Kasumi-1 (cell line): ENCODE measurements at places on chromosomes 4 and X.

DNA sequence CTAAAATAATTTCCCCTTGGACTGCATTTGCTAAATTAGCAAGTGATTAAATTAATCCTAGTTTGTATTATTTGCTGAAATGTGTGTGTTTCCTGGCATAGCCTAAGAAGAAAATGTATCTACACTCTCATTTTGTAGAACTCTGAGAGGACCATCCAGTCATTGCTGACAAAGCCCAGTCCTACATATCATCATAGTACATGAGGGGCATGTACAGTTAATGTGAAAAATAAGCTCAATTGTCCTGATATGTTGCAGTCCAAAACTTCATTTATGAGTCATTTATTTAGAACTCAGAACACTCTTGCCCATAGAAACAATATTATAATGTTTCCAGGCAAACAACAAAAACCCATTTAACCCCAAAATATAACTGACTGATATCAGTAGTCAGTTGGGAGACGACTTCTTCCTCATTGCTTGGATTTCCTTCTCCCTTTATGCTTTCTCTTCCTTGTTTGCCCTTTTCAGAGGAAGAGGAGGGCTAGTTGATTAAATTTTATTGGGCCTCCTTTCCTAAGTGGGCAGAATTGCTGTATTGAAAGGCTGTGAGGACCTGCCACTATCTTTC lies 26.9 kb upstream of the BBS12 start:
- DNase-seq = no peak

DNA sequence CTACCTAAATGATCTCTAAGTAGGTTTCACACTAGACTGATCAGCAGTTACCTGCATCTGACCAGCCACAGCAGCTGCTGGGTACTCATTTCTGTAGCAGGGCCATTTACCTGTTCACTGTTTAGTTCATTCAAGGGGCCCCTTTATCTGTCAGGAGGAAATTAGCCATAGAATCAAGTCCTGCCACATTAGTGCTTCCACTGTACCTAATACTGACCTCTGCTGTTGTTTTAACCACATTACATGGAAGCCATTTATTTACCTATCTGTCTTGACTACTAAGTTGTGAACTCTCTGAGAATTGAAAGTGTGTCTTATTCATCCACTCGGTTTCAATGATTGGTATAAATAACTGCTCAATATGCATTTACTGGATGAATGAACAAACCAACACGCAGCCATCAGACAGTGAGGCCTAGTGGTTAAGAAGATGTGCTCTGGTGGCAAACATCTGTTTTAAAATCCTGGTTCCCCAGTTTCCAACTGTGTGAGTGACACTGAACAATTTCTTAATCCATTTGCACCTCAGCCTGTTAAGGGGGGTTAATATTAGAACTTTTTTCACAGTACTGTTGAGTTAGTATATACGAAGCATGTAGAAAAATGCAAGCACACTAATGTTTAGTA lies 30.0 kb upstream of the ANXA5 start:
- peak; percentile 67 for DNase-seq

GRCh38 chrX:155086202-155086840 lies 15.0 kb downstream of the BRCC3 start:
- peak; percentile 3 for DNase-seq

GRCh38 chrX:125791787-125792186 lies 374.3 kb downstream of the DCAF12L2 start:
- DNase-seq = no peak

DNA sequence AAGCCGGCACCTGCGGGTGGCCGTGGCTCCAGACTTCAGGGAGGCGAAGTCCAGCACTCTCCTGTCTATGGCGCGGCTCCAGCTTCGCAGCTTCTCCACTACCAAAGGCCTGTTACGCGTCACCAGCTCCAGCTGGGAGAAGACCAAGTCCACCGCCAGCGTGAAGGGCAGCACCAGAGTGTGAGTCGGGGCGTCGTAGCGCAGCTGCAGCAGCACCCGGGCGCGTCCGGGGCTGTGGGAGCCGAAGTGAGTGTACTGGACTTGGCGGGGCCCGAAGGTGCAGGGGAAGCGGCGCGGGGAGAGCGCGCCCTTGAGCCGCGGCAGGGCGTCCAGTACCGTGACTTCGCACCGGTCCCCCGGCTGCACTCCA lies 444 bp downstream of the FREM3 start:
- peak; percentile 18 for DNase-seq

DNA sequence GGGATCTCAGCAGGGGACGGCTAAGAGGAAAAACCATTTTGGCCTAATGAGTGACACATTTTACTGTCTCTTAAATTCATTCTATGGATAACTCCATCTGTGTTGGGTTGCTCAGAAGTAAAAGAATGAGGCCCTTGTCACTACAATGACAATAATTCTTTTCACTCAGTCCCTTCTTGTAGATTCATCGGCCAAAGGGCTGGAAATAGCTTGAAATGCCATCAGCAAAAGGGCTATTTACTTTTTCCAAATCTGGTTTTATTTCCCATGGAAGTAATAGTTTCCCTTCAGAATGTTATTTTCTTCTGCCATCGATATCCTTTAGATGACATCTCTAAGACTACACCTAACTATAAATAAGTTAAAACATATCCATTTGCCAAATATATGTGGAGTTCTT lies 7.4 kb downstream of the MEPE start:
- DNase-seq = no peak

DNA sequence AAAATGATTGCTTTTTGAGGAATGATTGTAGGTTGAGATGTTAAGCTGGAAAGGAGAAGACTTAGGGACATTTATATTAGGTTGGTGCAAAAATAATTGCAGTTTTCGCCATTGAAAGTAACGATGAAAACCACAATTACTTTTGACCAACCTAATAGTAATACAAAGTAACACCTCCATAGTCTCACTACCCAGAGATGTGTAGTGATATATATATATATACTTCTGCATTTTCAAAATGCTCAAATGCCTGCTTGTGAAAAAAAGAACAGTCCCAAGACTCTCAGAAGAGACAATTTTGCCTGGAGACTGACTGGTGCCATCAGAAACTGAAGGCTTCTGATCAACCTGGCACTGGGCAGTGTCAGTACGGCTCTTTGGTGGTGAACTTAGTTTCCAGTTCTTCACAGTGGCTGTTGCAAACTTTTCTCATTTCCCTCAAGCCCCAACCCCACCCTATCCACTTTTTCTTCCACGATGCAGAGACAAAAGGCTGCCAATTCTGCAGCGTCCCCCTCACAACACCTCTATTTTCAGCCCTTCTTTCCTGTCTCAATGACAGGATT lies 35.1 kb upstream of the TAPT1 start:
- no peak for DNase-seq

GRCh38 chr4:155578726-155579370 lies 87.8 kb upstream of the GUCY1A1 start:
- no peak for DNase-seq

GRCh38 chrX:129642641-129643040 lies 12.1 kb downstream of the APLN start:
- DNase-seq = no peak

DNA sequence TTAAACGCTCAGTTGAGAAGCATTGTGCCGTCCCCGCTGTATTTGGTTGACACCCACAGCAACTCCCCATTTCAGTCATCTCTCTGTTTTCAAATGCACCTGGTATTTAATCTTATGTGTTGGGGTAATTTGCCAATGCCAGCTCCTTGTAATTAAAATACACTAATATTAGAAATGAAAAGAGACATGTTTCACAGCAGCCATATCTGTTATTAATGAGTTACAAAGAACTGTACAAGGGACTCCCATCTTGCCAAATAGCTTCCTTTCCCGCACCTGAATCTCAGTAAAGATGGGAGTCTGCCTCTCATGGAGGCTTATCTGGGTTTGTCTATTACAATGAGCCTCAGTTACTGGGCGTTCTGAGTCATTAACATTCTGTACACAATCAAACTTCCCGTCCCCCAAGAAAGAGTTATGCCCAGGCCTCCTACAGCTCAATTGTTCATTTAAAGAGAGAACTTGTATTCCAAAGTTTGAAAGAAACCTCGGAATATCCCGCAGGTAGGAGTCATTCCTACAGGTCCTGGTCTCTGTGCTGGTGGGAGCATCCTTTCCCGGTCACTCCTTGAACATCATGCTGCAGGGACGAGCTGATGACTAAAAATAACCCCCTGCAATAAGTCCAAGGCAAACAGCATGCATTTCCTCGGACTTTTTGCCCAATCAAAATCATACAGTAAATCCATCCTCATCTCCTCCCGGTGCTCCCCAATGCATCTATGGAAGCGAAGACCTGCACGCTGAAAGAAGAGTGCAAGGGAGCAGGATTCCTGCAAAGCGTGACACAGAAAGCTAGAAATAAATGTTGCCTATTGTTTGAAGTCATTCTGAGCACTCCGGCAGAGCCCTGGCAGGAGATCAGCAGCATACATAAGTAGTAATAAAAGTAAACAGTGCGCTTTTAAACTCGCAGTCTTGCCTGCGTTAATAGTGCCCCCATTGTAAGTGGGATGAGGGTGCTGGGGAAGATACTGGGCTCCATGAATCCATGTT lies 926 bp downstream of the NDP start:
- no peak for DNase-seq

- no peak for DNase-seq
Observed at GRCh38 chr4:4446434-4446833, 59.5 kb downstream of the NSG1 start.

DNA sequence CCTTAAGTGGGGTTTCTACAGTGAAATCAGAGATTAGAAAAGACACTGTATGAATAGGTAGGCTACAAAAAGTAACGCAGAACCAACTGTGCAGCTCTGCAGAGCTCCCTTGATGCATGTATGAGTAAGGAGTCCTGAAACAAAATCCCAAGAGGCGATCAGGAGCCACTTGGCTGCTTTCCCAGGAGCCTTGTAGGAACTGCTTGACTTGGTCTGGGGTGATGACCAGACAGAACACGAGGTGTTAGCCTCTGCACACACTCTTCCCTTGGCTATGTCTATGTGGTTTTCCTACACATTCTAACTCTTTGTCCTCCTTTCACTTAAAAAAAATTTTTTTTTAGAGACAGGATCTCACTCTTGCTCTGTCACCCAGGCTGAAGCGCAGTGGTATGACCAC lies 22.8 kb upstream of the AP1S2 start:
- no peak for DNase-seq

- DNase-seq = no peak
Observed at GRCh38 chr4:154004016-154004415, 215.1 kb upstream of the SFRP2 start.

GRCh38 chr4:79498282-79498681 lies 90.3 kb upstream of the GK2 start:
- DNase-seq = no peak

- no peak for DNase-seq
Observed at GRCh38 chr4:106056914-106057313, 161.6 kb downstream of the NPNT start.

GRCh38 chr4:175054980-175055379 lies 136.8 kb downstream of the ADAM29 start:
- DNase-seq = no peak

DNA sequence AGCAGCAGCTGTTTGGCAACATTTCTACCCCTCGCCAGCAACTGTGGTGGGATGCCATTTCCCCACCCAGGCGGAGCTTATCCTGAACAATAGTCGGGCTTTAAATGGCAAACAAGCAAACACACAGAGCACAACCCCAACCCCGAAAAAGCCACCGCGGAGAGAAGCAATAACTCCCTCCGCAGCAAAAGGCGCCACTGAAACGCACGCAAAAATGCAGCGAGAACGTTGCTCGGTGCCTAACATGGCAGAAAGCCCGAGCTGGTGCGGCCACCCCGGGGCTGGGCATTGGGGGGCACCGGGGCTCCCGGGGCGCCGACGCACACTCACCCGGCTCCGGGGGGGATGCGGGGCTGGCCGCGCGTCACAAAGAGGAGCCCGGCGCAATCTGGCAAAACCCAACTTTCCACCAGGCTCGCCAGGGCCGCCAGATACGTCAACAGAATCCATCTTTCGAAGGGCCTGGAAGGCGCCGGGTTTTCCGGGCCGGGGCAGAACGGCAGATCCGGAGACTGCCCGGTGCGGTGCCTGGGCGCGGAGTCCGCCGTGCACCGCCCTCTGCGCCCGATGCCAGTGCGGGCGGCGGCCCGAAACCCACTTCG lies 818 bp downstream of the RAI2 start:
- no peak for DNase-seq
